ENCODE measurements at places on chromosomes 2 and 18. TPM values are rescaled to one million over a fixed set of nuclear protein-coding genes. Genes with fewer than 3 reads are reported as not detected.

The SAG gene
- not detected for total RNA-seq

The MYOM1 gene
- total RNA-seq = 0.09 TPM

The CDCA7 gene
- 32.7 TPM for total RNA-seq

The CYP27A1 gene
- 0.56 TPM for total RNA-seq

The BMP10 gene
- not detected for total RNA-seq

The TMEFF2 gene
- 0.19 TPM for total RNA-seq

The PTPN4 gene
- 4.6 TPM for total RNA-seq

The FSIP2 gene
- total RNA-seq = 0.85 TPM

The TUBA4B gene
- total RNA-seq = not detected

The C2orf80 gene
- not detected for total RNA-seq

The PAX8 gene
- 0.60 TPM for total RNA-seq

The C1GALT1C1L gene
- total RNA-seq = 0.21 TPM

The DPP4 gene
- 0.35 TPM for total RNA-seq

The TRIM43 gene
- total RNA-seq = not detected

The PPP3R1 gene
- 22.5 TPM for total RNA-seq

The SMIM21 gene
- not detected for total RNA-seq
